ENCODE measurements at places on chromosomes 6 and 20.

DNA sequence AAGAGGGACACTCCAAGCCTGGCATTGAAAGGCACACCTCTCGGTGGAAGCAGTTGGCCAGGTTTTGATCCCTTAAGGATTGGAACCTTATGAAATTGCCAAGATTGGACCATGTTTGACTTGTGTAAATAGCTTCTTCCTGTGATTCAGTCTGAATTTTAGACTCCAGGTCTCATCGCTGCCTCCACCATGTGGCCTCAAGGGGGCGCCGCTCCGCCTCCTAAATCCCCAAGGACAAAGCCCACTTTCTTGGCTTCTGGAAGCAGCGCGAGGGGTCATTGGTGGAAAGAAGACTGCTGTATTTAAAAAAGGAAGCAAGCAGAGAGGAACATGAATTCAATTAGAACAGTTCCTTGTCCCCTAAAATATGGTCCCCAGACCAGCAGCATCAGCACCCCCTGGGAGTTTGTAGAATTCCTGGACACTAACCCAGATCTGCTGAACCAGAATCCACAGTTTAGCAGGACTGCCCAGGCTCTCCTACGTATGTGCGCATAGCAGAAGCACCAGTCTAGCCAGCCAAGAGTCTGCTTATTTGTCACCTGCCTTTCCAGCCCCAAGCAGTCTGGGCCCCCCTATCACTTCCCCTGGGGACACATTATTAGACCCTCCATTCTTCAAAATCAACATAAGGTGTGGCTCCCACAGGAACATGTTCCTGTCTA is 108.5 kb downstream of the LY86 start:
- no peak for DNase-seq

DNA sequence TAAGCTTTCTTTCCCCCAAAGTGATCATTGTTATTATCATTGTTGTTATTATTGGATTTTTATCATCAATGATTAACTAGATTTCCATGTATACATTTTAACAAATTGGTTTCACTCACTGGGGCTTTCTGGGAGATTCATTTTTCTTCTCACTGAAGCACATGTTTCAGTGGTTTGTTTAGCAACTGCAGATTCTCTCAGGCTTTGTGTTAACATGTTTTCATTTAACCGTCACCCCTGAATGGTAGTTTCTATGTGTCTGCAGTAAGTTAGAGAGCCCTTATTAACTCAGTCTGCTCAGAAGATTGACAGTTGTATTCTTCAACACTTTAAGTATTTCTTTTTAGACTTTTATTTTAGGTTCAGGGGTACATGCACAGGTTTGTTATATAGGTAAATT is 12.4 kb downstream of the ZKSCAN4 start:
- DNase-seq = no peak

- DNase-seq = no peak
Observed at GRCh38 chr6:151263967-151264366, 24.2 kb downstream of the AKAP12 start.

- DNase-seq = no peak
Observed at GRCh38 chr20:24741493-24742072, 207.5 kb upstream of the CST7 start.

DNA sequence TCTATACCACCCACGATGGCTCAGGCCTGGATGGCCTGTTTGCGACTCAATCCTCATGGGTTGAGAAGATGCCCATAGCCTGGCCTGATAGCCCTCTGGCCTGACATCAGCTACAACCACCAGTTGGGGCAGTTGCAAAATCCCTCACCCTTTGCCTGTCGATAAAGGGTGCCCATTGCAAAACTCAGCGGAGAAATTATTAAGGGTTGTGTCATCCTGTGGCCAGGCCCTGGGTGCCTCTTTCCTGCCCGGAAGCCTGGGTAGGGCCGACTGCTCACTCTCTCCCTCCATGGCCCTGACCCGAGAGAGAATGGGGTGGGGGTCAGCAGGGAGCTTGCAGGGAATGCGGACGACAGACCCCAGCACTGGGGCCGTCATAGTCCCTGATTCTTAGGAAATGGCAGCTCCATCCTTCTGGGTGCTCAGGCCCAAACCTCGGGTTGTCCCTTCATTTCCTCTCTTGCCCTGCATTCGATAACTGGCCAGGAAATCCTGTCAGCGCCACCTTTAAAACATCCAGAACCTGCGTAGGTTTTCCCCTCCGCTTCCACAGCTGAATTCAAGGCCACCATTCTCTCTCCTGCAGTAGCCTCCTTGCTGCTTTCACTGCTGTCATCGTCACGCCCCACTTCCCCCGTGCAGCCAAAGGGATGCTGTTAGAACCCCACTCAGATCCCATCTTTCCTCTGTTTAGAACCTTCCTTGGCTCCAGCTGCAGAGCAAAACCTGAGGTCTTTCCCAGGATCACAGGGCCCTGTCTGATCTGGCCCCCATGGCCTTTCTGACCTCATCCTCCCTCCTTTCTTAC is 31.1 kb downstream of the CEBPB start:
- DNase-seq = no peak

DNA sequence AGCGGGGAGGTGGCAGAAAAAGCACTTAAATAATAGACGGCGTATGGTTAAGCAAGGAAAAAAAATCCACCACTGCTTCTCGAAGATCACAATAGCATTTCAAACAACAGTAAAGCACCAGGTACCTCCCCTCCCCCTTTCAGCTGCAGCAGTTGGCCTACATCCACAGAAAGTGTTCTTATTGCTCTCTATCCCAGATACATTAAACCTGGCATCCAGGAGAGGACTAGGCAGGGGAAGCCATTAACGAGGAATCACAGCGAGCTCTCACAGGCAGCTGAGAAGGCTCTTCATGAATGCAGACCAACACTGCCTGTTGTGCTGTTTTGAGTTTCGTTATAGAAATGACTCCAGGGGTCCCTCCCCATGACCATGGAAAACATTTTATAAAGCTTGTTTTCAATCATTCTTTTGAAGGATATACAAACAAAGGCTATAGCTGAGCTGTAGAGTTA is 11.8 kb downstream of the FYN start:
- DNase-seq = no peak

DNA sequence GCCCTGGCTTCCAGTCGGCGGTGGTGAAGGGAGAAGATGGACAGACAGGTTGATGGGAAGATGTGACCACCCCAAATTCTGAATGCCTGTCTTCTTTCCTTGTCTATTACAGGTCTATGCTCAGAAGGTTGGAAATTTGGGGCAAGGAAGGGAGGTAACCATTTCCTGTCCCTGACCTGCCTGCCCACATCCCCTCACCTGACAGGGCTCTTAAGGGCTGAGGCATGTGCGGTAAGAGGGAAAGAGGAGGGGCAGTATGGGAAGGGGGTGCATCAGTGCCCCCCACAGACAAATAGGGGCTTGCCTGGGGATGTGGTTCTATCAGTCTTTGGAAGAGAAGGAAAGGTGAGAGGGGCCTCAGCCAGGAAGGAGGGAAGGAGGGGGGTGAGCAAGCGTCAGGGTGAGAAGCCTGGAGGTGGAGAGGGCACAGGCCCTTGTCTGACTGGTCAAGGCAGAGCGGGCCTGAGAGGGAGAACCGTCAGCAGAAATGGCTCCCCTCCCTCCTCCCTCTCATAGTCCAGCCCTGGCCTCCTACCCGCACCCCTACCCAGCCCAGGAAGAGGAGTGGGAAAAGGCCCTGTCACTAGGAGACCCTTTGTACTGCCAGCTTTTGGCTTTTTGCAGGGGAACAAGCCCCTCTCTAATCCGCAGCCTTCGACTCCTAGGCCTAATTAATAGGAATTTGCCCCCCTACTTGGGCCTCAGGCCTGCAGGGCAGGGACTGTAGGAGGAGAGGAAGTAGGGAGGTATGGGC is 104.4 kb upstream of the FOXP4 start:
- no peak for DNase-seq

- no peak for DNase-seq
Observed at GRCh38 chr6:2986722-2987221, 12.9 kb upstream of the NQO2 start.
